ENCODE measurements at places on chromosomes 12 and 14.

DNA sequence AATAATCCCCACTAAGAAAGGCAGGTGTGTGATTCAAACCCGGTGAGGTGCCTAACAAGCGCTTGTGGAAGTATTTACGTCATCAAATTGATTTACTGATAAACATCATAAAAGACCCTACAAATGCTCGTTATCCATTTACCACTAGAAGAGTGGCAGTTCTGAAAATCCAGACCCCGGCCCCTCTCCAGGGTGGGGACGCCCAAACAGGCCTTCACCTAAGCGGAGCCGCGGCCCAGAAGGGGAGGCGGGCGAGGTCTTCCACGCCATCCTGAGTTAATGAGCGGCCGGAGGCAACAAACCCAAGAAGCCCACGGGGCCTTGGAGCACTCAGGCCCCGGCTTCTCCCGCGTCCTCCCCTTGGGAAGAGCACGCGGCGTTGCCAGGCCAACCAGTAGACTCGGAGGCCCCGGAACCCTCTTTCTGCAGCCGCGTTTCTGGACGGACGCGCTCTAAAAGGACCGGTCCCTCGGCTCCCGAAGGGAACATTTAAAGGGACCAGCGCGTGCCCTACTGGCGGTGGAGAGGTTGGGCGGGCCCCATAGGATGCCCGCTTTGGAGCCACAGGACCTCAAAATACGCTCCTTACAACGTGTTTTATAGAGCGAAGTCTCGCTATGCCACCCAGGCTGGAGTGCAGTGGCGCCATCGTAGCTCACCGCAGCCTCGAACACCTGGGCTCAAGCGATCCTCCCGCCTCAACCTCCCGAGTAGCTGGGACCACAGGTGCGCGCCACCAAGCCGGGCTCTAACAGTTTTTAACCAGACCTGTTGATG lies 3.5 kb downstream of the PTPN21 start:
- peak; percentile 89 for DNase-seq

DNA sequence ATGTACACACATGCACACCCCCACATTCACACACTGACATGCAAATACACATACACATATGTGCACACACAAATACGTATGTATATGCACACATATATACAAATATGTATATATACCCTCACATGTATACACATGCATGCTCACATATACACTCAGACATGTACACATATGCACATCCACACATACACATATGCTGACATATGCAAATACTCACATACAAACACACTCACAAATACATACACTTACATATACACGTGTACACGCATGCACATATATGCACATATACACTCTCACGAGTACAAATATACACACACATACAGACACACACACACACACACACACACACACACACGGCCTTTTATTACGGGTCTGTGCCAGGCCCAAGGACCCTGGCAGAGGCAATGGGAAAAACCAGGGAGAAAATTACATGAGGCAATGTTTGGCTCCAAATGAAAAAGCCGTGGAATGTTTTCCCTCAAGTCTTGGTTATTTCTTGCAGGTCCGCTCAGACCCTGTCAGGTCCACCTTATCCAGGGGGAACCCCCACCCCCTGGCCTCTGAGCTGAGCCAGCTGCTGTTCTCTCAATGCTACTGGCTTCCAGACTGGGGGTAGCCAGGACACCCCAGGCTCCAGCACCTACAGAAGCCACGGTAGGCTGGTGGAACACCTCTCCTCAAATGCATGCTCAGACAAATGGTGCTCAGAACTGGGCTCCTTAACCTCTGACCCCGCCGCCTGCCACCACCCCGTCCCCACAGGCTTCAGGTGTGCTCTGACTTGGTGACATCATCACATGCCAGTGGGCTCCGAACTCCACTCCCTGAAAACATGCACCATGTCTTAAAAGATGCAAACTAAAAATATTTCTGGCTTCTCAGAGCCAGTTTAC lies 54.7 kb downstream of the BCL11B start:
- no peak for DNase-seq

DNA sequence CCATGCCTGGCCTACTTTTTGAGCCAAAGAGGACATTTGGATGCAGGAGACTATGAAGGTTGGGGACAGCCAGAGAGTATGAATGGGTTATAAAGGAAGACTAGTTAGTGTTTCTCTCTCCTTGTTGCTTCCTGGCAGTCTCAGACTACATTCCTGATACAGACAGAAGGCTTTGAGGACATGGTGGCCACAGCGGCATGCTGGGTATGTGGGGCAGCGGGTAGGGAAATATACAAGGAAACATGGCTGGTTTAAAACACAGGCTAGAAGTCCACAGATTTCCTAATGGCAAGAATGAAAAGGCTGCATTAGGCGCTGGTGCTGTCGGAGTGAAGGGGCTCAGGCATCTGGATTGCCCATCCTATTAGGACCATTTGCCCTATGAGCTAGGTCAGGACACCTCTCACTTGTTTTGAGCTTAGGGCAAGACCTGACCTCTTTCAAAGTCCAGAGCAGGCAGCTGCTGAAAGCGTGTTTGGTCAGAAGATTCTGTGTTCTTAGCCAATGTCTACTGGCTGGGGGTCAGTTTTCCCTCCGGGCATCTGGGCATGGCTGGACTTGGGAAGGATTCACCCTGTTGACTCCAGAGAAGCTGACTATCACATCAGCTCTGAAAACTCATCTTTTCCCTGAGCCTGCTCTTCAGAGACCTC lies 20.1 kb upstream of the FBXO21 start:
- no peak for DNase-seq

DNA sequence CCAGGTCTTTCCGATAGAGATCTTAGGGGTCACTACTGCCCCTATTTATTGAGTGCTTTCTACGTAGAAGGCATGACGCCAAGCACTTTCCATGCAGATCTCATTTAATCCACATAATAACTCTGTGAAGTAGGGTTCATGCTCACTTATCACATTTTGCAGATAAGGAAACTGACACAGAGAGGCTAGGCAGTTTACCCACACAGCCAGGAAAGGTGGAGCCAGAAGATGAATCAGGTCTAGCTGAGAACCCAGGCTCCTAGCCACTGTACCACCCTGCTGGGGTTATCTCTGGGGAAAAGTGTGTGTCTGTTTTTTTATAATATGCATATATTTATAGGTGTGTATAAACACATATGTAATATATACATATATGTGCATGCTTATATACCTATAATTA lies 83.6 kb downstream of the KSR2 start:
- no peak for DNase-seq

DNA sequence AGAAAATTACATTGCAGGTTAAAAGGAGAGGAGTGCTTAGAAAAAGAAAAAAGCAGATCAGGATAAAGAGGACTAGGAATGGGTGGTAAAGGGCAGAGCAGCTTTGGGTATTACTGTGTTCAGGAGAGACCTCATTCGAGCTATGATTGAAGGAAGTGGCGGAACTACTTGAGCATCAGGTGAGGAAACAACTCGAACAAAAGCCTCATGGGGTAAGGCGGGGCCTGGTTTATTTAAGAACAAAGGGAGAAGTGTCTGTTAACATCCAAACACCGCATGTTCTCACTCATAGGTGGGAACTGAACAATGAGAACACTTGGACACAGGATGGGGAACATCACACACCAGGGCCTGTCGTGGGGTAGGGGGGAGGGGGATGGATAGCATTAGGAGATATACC lies 444.6 kb upstream of the CCDC196 start:
- DNase-seq = no peak

DNA sequence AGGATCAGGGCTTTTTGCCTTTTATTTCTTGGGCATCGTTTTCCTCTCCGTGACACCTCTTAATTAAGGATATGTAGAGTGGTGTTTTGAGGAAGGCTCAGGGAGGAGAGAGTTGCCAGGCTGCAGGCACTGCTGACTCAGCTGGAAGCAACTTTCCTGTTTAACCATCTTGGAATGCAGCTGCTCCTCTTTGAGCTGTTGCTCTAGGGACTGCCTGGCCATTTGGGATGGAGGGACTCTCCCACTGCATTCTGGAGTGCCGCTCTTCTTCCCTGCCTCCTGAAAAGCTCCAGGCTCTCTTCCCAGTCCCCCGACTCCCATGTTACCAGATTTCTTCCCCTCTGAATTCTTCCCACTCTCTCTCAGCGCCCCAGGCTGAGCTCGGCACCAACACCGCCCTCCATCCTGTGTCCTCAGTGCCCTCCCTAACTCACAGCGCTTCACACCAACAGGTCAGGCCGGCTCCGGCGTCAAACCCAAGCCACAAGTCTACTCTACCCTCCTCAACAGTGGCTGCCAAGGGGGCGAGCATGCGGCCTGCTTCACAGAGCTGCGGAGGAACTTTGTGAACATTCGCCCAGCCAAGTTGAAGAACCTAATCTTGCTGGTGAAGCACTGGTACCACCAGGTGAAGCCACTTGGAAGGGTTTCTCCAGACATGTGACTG lies 5.9 kb downstream of the OAS3 start:
- no peak for DNase-seq

GRCh38 chr12:80655751-80656150 lies 51.7 kb upstream of the MYF6 start:
- peak; percentile 3 for DNase-seq

DNA sequence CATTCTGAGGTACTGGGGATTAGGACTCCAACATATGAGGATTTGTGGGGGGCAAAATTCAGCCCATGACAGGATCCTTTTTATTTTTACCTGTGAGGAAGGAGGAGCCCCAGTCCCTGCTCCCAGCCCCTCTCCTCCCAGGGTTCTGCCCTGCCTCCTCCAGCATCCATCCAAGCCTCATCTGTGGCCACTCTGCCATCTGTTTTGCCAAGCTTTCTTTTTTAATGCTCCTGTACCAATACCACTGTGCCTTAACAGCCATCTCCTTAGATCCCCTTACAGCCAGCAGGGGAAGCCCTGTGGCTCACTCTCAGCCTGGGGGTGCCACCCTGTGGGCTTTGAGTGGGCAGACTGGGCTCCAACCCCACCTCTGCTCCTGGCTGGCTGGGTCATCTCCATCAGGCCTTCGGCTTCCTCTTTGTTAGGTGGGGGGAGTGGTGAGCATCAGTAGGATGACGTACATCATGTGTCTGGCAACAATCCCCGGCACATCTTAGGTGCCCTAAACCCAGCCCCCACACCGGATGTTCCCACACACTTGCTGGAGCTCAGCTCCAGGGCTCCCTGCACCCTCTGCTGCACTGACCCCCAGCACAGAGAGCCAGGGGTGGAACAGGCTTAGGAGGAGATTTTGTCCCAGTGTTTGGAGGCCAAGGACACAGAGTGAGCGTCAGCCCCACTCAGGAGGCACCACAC lies 40.2 kb downstream of the CYP46A1 start:
- DNase-seq = no peak

- DNase-seq = no peak
Observed at GRCh38 chr14:20295067-20295466, 10.7 kb downstream of the TTC5 start.

DNA sequence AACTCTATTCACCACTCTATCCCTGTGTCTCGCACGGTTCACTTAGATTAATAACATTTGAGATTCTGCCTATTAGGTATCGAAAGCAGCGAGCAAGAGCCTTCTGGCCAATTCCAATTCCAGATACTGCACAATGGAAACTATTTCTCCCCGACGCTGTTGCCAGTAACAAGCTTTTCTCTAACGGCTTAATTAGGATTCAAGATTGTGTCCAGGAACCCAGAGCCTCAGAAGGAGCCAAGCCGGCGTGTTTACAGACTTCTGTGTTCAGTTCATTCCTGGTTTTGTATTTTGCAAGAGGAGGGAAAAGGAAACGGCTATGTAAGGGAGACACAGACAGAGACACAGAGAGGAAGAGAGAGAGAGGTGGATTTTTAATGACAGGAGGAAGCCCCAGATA lies 185.6 kb downstream of the DICER1 start:
- DNase-seq = no peak

DNA sequence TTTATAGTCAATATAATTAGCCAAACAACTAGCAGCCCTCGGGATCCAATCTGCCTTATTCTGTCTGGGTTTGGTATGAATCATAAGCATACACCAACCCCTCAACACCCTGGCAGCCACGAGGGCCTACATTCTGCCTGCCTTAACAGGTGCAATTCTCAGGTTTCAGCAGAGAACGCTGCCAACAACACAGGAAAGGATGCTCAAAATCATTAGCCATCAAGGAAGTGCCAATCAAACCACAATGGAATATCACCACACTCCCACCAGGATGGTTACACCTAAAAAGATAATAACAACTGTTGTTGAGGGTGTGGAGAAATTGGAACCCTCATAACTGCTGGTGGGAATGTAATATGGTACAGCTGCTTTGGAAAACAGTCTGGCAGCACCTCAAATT lies 122.8 kb downstream of the TTC7B start:
- no peak for DNase-seq

GRCh38 chr12:50047693-50048250 lies 9.6 kb upstream of the ASIC1 start:
- DNase-seq = no peak

DNA sequence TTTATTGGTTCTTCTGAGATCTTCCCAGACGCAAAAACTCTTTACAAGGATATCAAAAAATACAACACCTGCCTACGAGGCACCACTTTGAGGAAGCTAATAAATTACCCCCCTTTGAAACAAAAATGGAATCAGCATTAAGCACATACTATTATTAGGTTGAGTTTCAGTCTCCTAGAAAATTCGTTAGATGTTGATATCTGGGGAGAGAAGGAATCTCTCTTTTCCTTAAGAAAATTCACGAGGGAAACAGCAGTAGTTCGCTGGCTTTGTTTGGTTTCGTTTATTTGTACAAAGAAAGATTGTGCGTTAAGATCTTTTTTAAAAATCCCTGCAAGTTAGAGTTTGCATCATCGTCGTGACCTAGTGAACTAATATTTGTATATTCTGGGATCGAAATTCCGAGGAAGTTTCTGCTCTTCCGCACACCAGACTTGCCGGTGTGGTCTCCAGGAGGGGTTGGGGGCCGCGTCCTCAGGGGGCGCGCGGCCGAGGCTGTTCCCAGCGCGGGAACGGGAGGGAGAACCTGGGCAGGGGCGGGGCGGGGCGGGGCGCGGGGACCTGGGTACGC lies 12.1 kb downstream of the NKX2-1 start:
- no peak for DNase-seq

- DNase-seq = peak; percentile 89
Observed at GRCh38 chr12:117025481-117026151, 73.6 kb downstream of the TESC start.

- DNase-seq = no peak
Observed at GRCh38 chr12:101995684-101996083, 66.1 kb downstream of the WASHC3 start.
